Astrocyte of the spinal cord (primary cell): ENCODE measurements at places on chromosomes 6 and 20.

DNA sequence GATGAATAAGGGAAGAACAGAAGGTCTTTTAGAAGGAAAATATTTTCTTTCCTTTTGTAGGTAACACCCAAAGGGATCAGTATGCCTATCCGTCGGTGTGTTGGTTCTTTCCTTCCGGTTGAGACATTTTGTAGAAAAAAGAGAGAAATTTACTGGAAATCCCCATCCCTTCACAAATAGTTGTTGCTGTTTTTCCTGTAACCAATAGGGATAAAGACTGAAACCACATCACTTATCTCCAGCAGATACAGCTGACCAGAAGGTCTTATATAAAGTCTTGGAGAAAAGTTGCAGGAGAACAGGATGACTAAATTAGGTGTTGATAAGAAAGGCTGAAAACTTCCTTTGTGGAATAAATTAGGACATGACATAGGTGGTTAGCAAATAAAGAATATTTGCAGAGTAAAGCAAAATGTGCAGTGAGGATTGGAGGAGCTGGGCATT lies 14.8 kb upstream of the HLA-DRB1 start:
- DNase-seq, result no peak

DNA sequence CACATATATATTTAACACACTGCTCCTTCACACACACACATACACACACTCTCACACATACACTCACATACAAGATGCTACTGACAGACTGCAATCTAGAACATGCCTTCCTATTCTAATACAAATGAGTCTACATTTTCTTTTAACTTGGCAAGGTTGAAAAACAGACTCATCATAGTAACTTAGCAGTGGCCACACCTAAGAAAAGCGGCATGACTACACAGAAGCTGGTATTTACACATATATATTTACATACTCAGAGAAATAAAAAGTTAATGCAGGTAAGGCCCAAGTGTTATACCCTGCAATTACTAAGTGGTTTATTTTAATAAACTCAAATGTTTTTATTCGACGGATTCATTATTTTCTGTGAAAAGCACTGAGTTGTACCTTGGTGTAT lies 209.3 kb downstream of the FOXC1 start:
- DNase-seq, result no peak

DNA sequence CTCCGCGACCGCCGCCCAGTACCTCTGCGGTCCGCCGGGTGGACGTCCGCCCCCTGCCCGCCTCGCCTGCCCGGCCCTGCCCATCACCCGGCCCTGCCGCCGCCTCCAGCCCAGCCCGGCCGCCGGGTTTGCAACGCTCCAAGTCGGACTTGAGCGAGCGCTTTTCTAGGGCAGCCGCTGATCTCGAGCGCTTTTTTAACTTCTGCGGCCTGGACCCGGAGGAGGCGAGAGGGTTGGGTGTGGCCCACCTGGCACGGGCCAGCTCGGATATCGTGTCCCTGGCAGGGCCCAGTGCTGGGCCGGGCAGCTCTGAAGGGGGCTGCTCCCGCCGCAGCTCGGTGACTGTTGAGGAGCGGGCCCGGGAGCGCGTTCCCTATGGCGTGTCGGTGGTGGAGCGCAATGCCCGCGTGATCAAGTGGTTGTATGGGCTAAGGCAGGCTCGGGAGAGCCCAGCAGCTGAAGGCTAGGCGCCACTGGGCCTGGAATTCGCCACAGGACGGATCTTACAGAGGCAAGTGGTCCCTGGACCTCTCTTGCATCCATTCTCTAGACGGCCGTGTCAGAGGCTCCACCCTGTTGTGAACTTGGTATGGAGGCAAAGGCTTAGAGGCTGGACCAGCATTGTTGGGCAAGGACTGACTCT lies 11.8 kb downstream of the FAM110A start:
- no peak for DNase-seq

- DNase-seq, result peak; percentile 69
Observed at GRCh38 chr6:157667211-157668008, 155.6 kb upstream of the SNX9 start.

DNA sequence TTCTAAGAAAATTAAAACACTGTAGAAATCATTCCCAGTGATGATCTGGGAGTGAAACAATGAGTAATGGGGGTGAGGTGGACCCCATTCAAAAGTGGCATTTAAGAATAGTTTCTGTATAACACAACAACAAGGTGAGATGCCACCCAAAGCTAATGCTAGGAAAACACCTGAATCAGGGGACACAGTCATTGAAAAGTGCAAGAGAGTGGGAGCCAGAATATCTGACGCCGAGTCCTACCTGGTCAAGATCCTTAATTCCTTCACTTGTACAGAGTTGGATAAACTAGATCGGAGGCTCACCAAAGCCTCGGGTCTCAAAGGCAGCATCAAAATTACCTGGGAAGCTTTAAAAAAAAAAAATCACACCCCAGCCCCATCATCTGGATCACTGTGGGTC lies 17.7 kb downstream of the TNFRSF21 start:
- DNase-seq, result no peak

DNA sequence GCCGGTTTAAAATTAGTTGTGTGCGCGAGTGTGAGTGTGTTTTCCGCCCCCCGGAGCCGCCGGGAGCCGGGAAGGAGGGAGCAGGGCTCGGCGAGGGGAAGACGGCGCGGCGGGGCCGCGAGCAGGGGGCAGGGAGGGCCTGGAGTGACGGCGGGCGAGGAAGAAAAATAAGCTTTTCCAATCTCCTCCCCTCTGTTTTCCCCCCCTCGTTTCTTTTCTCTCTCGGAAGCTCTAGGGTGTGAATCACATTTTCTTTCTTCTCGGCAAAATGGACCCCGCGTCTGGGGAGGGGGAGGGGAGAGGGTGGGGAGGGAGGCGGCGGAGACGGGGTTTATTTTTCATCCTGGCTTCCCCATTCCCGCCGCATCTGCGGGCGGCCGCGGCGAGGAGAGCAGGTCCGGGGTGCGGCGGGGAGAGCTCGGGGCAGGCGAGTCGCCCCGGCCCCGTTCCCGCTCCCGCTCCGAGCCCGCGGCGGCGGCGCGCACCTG lies 881 bp downstream of the BICRAL start:
- peak; percentile 97 for DNase-seq

DNA sequence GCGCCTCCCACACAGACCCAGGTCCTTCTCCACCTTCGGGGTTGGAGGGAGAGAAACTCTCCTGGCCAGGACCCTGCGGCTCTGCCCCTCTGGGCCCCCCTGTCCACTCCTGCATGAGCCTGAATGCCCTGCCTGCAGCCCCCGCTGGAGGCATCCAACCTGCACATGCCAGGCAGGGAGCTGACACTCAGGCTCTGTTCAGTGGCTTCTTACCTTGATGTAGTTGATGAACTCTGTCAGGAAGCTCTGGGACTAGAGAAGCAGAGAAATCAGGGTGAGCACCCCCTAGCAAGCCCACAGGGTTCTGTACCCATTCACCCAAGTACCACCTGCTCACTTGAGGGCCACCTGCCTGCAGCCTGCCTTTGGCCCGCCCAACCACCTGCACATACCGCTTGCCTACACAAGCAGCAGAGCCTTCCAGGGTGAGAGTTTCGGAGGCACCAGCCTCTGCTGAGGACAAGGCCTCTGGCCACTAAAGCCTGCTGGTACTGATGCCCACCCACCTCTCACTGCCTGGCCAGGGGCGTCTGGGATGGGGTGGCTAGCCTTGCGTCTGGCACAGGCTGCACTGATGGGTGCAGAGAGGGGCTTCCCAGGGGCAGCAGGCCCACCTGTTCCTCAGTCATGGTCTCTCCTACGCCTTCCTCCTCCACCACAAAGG lies 9.7 kb downstream of the DDRGK1 start:
- DNase-seq, result no peak

DNA sequence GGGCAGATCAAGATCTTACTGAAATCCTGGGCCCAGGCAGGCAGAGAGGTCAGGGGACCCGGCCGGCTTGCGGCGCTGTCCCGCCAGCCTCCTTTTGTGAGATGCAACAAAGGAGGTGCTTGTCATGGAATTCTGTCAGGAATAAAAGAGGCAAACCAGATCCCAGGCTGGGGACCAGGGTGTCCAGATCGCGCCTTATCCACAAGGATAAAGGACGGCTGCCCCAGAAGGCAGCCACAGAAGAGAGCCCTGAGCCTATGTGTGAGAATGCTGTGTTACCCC lies 42.6 kb upstream of the CDH22 start:
- no peak for DNase-seq

GRCh38 chr20:57398231-57398821 lies 7.1 kb downstream of the RBM38 start:
- no peak for DNase-seq

DNA sequence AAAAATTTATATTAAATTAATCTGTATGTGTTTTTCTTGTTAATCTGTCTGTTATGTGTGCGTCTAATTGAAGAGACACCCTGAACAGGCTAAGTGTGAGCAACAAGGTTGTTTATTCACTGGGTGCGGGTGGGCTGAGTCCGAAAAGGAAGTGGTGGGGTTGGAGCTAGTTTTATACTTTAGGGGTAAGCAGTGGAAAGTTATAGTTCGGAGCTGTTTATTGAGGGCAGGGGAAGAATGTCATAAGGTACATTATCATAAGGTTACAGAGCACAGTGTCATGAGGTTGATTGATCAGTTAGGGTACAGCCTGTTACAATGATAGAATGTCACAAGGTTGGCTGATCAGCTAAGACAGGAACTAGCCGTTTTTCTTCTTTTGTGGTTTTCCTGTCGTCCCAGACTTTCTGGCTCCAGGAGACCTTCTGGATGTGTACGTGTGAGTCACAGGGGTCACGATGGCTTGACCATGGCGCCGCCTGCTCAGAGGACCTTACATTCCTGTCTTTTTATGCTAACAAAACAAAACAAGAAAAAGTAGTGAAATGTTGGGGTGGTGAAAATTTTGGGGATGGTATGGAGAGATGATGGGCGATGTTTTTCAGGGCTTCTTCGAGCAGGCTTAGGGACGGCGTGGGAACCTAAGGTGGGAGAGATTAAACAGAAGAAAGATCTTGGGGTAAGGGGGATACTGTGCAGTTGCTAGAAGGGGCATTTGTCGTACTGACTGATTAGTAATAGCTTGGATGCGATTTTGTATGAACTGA lies 754.0 kb upstream of the ADGRB3 start:
- DNase-seq, result peak; percentile 50

DNA sequence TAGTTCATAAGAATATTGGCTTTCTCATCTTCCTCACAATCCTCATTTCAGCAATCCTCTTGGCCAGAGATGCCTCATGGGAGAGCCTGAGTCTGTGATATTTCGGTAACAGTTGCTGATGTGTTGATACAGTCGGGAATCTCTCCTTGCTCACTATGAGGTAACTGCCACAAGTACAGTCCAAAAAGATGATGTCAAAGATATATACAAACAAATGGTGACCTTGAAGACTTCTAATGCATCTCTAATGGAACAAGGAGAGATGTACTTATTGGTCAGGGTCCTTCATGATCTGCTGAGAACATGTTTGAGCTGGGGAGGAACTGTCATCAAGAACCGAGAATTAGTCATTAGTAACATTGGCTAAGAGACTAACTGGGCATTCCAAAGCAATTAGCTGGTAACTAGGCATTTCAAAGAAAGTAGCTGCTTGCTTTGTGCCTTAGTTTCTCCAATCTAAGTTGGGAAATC lies 56.1 kb downstream of the FILIP1 start:
- peak; percentile 49 for DNase-seq

- DNase-seq, result peak; percentile 70
Observed at GRCh38 chr6:125791151-125791819, 525 bp downstream of the NCOA7 start.

DNA sequence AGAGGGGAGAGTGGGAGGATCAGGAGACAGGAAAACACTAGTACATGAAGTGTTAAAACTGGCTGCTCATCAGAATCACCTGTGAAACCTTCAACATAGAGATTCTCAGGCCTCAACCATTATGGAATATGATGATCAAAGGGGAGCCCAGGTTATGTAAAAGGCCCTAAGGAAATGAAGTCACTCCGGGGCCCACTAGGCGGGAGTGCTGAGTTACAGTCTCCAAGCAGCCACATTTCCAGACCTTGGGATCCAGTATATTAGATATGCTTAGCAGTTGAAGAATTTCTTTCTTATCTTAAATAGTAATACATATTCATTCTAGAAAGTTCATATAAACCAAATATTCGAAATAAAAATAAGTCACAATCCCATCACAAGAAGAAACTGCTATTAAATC lies 476.3 kb downstream of the PRKN start:
- DNase-seq, result no peak

- DNase-seq, result no peak
Observed at GRCh38 chr6:169082817-169083507, 170.7 kb downstream of the THBS2 start.

DNA sequence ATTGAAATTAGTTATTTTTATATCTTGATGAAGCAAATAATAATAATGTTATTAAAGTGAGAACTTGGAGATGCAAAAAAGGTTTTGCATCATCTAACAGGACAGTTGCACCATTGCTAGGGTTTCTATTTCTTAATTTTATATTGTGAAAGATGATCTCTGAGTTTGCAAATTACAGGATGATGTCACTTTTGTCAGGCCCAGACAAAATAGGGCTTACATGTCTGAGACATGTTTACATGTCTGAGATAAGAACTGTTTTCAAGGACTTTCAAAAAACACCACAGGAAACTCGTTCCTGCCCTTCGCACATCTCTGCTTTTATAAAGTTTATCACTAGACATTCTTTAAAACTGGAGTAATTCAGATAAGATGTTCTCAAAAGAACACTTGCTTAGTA lies 1075.8 kb upstream of the MANEA start:
- peak; percentile 0 for DNase-seq

- DNase-seq, result no peak
Observed at GRCh38 chr6:32105433-32105832, 3.7 kb downstream of the TNXB start.

DNA sequence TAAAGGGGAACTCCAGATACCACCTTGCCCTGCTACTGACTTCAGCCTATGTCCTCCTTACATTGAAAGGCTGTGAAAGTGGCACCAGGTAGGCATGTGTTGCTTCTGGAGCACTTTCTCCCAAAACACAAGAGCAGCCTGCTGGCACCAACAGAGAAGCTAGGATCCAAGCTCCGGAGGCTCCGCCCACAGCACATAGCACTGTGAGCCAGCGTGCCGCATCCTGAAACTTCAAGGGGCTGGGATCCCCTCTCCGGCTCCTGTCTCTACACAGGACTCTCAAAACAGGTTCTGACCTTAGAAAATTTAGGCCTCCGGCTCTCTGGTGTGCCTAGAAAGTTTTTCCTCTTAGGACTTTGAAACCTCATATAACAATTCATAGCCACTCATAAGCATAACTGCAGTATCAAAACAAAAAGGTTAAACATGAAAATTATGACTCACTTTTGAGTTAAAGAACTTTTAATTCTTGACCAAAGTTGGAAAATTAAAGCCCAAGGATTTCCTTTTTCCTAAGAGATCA lies 41.1 kb downstream of the EZR start:
- no peak for DNase-seq

GRCh38 chr6:91437315-91437729 lies 850.5 kb upstream of the MAP3K7 start:
- no peak for DNase-seq

DNA sequence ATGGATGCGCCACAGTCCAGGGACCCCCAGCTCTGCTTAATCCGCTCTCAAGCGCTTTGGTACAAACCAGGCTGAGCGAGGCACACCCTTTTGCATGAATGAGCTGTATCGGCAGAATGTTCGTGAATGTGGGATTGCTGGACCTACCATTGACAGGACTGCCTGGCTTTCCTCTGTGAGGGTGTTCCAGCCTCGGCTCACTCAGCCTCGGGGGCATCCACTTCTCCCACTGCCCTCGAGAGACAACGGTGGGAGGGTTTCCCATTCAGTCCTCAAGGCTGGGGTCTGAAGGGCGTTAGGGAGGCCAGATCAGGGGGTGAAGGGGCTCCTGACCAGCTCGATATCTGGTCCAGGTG lies 17.4 kb downstream of the MDFI start:
- no peak for DNase-seq

GRCh38 chr20:3115190-3116107 lies 30.9 kb upstream of the AVP start:
- peak; percentile 56 for DNase-seq

GRCh38 chr6:31169123-31169857 lies 1.2 kb downstream of the POU5F1 start:
- DNase-seq, result no peak
